ENCODE measurements at places on chromosomes 7 and 10. TPM values are rescaled to one million over a fixed set of nuclear protein-coding genes. Genes with fewer than 3 reads are reported as not detected.

- no peak overlapping the region for H3K4me3 ChIP-seq
- DNase-seq: no peak
- no peaks in the 10 kb centered on the region for H3K36me3 ChIP-seq
- H3K27ac ChIP-seq: no peak overlapping the region
- no peaks in the 10 kb centered on the region for H3K27me3 ChIP-seq
Observed at GRCh38 chr10:128883231-128884032, 583.6 kb upstream of the MGMT start.

DNA sequence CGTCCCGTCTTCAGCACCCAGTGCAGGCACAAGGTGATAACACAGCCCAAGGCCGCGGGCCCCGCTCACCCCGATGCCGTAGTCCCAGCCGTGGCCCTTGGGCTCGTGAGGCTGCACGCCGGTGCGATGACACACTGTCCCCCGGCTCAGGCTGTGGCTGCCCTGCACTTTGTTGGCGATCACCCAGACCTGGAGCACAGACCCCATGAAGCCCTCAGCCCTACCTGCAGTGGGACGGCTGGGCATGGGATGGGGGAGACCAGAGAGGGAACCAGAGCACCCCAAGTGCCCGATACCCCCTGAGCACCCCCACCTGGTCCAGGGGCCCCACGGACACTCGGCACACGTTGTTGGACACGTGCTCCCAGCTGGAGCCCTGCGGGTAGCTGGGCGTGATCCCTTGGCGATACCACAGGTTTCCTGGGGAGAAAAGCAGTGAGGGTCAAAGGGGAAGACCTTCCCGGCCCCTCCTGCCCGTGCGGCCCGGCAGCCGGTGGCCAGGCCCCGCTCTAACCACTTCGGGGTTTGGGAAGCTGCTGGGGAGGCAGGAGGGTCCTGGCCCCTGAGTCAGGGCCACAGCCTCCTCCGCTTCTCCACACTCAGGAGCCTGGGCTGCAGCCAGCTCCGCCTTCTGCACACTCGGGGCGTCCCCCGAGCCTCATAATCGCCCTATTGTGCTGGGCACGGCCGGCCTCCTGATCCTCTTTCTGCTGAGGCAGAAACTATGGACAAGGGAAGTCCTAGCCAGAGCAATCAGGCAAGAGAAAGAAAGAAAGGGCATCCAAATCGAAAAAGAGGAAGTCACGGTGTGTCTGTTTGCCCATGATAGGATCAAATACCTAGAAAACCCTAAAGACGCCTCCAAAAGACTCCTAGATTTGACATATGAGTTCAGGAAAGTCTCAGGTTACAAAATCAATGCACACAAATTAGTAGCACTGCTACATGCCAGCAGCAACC lies 6.7 kb downstream of the BHLHA15 start:
- H3K27me3 ChIP-seq: peaks cover 14% of the 10 kb centered on the region
- DNase-seq: no peak
- no peaks in the 10 kb centered on the region for H3K36me3 ChIP-seq
- H3K4me1 ChIP-seq: peaks cover 11% of the 10 kb centered on the region
- no peak overlapping the region for H3K4me3 ChIP-seq

DNA sequence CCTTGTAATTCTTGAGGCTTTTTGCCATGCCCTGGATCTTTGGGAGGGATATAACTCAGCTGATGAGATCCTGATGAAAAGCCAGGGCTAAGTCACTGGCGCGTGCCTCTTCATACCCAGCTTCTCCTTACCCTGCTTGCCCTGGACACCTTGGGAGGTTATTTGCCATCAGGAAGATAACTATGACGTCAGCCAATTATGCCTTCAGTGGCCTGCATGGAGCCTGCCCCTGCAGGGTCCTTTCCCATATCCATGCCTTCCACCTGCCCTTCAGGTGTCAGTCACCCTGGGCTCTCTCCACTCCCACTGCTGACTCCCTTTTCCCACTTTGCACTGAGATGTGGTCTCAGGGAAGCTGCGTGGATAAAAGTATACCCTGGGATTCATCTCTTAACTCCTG lies 520.1 kb downstream of the SORCS3 start:
- H3K4me3 ChIP-seq: no peak overlapping the region
- no peak for DNase-seq
- no peaks in the 10 kb centered on the region for H3K27me3 ChIP-seq
- H3K4me1 ChIP-seq: no peaks in the 10 kb centered on the region
- no peaks in the 10 kb centered on the region for H3K36me3 ChIP-seq

The SFTPA1 gene
- total RNA-seq: 5.2 TPM

DNA sequence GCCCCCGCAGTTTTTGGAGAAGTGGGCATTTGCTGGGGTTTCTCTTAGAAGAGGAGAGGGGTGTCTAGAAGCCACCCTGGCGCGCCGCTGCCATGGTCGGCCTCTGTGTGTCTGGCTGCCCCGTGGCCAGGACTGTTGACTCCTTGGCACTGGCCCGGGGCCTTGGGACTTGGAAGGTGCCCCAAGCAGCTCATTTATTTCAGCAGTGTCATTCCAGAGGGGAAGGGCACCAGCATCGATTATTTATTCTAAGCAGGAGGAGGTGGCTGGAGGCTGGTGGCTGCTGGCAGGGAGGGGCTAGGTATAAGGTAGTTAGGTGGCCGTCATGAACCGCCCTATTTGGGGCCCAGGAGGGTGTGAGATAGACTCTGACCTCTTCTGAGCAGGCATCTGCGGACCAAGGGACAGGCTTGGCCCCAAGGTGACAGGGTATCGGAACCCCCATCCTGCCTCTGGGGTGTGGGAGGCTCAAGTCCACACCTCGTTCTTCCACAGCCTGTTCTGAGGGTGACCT lies 1.6 kb downstream of the GTF2IRD1 start:
- no peaks in the 10 kb centered on the region for H3K27me3 ChIP-seq
- H3K27ac ChIP-seq: no peak overlapping the region
- DNase-seq: peak; percentile 20
- peaks cover 41% of the 10 kb centered on the region for H3K4me1 ChIP-seq
- no peak overlapping the region for H3K4me3 ChIP-seq

DNA sequence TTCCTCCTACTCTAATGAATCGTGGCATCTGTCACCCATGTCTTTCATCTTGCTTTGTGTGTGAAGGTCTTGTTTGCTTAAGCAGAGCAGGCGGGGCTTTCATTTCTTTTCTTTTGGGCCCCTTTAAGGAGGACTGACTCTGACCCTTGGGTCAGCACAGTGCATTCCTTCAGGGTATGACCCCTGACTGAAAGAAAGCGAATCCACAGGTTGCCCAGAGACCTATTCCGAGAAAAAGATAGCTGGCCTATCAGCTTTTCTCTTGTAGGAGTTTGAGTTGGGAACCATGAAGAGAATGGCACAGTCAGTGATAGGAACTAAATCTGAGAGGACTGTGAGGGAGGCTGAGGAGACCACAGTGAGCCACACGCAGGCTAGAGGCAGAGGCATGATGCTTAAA lies 193.2 kb upstream of the CDCA7L start:
- no peaks in the 10 kb centered on the region for H3K4me1 ChIP-seq
- H3K36me3 ChIP-seq: no peaks in the 10 kb centered on the region
- no peak overlapping the region for H3K4me3 ChIP-seq
- no peak overlapping the region for H3K27ac ChIP-seq

The A1CF gene
- 0.11 TPM for total RNA-seq

The FEZF1 gene
- not detected for total RNA-seq

The TAS2R3 gene
- total RNA-seq: 1.2 TPM

GRCh38 chr7:157769086-157769485 lies 432.3 kb downstream of the DNAJB6 start:
- peaks cover 68% of the 10 kb centered on the region for H3K27me3 ChIP-seq
- no peaks in the 10 kb centered on the region for H3K36me3 ChIP-seq
- H3K27ac ChIP-seq: no peak overlapping the region
- H3K4me3 ChIP-seq: no peak overlapping the region

The AGBL3 gene
- 2.1 TPM for total RNA-seq

DNA sequence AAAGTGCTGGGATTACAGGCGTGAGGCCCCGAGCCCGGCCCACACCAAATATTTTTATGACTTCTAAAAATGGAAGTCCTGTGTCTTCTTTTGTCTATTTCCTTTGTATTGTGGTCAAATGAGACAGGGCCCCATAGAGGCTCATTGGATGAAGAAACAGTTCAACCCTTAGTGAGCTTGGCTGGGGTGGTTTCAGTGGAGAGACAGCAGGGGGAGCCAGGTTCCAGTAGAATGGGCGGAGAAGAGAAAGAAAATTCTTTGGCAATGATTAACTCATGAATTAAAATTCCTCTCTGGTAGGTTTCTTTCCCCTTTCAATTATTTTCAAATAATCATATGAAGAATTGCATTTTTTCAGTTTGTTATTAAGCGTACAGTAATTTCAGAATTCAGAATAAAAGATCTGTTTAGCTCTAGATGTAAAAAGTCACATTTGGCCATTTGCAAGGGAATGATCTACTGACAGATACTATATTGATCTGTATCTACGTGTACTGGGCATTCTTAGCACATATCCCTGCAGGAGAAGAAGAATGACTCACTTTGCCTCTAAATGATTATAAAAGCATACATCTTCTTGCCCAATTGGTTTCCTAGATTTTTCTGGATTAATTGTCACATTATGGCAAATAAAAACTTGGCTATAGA lies 43.2 kb downstream of the PNLIPRP3 start:
- no peaks in the 10 kb centered on the region for H3K4me1 ChIP-seq
- DNase-seq: peak; percentile 7
- no peak overlapping the region for H3K27ac ChIP-seq
- no peak overlapping the region for H3K4me3 ChIP-seq
- no peaks in the 10 kb centered on the region for H3K36me3 ChIP-seq

DNA sequence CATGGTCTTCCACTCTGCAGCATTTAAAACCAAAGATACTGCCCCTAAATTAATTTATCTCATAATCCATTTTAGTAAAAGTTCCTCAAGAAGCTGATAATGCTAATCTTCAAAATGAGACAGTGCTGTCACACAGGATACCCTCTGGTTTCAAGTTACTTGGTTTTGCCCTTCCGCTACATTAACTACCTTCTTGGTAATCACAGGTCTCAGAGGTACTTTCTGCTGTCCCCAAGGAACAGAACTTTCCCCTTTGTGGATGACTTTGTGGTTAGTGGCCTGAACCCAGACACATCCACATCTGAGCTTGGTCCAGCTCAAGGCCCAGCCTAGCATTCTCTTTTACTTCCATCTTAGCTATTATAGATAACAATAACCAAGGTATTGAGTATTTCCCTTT lies 88.8 kb upstream of the TMEM26 start:
- no peaks in the 10 kb centered on the region for H3K4me1 ChIP-seq
- no peak for DNase-seq
- H3K27me3 ChIP-seq: 0 out of 3 replicates have a peak, but pooled peaks cover 3% of the 10 kb centered on the region
- H3K27ac ChIP-seq: no peak overlapping the region

DNA sequence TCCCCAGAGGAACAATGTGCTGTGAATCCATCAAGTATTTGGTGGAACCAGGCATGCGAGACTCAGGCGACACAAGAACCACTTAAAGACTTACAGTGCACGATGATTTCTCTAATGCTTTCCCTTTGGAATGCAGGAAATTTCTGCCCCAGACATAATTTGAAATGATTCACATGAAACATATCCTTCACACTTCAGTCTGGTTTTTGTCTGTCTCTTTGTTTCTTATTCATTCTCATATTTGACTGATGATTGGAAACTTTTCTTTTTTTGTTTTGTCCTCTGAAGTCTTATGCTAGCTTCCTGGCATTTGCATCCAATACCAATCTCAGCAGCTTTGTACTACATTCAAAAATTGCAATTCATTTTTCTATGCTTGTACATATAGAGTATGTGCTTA lies 502.8 kb downstream of the PHTF2 start:
- H3K27ac ChIP-seq: no peak overlapping the region
- no peaks in the 10 kb centered on the region for H3K4me1 ChIP-seq
- H3K4me3 ChIP-seq: no peak overlapping the region
- H3K27me3 ChIP-seq: no peaks in the 10 kb centered on the region
- H3K36me3 ChIP-seq: no peaks in the 10 kb centered on the region

The FXYD4 gene
- not detected for total RNA-seq

The TMEM72 gene
- total RNA-seq: not detected
